ENCODE measurements at places on chromosomes 1 and 21.

GRCh38 chr1:64685217-64685616 is 59.7 kb upstream of the RAVER2 start:
- DNase-seq, result no peak

DNA sequence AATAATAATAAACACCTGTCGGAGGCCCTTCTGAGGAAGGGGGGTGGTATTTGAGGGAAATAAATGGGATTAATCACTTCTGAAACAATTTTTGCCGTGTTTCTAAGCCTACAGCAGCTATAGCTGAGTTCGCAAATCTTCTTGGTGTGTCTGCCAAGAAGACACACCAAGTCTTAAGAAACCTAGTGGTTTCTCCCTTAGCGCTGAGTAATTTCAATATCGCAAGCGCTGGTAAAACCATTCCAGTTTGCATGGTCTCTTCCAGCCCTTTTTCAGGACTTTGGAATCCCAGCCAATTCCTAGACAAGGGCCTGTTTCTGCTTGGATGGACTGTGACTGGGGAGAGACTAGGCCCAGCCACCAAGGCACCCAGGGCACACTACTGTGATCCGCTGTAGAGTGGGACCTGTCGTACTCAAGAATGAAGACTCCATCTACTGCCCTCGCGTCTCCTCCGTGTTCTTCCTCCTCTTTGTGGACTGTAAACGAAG is 7.5 kb upstream of the LHX8 start:
- no peak for DNase-seq

GRCh38 chr1:234715252-234716014 is 105.5 kb upstream of the IRF2BP2 start:
- DNase-seq, result no peak

- DNase-seq, result no peak
Observed at GRCh38 chr1:86370601-86371022, 25.5 kb downstream of the ODF2L start.

GRCh38 chr1:59124166-59124565 is 172.7 kb upstream of the FGGY start:
- DNase-seq, result peak; percentile 52

DNA sequence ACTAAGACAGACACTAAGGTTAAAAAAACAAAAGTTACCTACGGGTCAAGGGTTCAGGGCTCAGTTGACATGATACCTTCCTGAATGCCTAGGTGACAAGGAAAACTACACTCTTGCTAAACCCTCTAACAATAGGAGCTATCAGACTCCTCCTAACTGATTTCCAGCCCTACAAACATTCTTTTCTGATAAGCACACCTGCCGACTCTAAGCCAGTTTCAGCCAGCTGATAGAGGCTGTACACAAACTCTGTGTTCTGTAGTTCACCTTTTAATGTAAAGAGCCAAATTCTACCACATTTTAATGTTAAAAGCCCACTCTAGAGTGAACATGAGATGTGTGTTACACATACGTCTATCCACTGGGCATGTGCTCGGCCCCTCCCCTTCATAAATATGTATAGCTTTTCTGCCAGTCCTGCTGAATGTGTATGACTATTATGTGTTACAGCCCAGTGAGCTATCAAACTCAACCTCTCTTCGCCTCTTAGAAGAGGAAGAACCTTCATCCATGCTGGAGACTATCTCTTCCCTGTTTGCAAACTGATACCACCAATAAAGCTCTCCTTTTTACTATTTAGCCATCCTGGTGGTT is 40.0 kb upstream of the FAM163A start:
- no peak for DNase-seq

- no peak for DNase-seq
Observed at GRCh38 chr21:44818640-44819011, 764 bp upstream of the SUMO3 start.

DNA sequence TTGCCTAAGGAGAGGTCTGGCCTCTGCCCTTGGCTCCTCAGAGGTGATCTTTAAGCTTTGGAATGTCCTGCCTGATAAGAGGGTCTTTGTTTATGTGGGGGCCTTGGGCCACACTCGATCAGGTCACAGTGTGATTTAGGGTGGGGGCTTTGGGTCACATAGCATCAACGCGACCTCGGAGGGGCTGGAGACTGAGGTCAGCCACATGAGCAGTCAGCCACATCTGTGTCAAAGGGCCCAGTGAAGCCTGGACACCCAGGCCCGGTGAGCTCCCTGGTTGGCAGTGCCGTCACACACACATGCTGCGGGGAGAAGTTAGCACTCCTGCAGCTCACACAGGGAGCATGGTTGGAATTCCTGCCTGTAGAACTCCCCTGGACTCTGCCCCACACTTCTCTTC is 345.0 kb downstream of the NPHP4 start:
- no peak for DNase-seq

GRCh38 chr21:34599534-34600101 is 15.3 kb downstream of the RCAN1 start:
- no peak for DNase-seq

DNA sequence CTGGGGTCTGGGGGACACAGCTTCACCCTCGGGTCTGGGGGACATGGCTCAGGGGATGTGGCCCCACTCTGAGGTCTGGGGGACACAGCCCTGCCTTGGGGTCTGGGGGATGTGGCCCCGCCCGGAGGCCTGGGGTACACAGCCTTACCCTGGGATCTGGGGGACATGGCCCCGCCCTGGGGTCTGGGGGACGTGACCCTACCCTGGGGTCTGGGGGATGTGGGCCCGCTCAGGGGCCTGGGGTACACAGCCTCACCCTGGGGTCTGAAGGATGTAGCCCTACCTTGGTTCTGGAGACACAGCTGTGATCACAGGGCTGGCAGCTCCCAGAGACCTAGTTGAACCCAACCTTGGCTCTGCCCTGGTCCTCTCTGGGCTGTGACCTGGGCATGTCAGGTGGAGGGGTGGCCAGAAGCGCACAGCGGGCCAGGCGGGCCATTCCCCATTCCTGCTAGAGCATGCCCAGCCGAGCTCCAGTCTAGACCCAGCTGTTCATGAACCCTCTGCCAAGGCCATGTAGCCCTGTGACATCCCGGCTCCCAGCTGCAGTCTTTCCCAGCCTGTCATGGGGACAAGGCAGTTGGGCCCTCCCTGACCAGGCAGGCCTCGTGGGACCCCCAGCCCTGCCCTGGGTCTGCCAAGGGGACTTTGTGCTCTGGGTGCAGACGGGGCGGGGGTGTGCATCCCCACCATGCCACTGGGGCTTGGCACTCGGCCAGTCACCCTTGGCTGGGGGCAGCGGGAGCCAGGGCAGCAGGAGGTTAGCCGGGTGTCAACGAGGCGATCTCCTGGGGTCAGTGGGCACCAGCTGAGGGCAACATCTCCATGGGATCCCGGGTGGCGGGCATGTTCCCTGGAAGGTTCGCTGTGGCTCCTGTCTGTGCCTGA is 43.9 kb downstream of the WNT9A start:
- DNase-seq, result no peak

DNA sequence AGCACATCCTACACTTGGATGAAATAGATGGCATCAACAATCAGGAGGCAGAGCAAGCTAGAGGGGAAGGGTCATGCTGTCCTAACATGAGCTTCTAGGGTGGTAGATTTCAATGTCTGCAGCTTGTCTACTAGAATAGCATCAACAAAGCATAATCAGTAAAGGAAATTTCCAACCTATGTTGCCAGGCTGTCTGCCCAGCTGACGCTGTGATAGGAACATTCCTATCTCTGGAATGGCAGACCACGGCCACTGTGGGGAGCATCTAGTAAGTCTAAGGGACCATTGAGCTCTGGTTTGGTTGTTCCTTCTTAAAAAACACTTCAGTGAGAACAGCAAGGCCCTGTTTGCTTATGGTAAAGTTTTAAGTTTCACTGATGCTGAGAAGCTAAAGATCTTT is 206.8 kb downstream of the PAPPA2 start:
- DNase-seq, result no peak

GRCh38 chr1:205447457-205448341 is 8.1 kb downstream of the BLACAT1 start:
- DNase-seq, result peak; percentile 96

All from NCI-H226 (cell line).